Endothelial cell (in vitro differentiated cells): ENCODE measurements at places on chromosomes 2 and 18.
A peak's percentile ranks its signal among the peaks of the same experiment; 100 is the strongest.

GRCh38 chr18:55839343-55839742, 251.4 kb upstream of the TCF4 start:
- no peak for DNase-seq

GRCh38 chr2:19865151-19865550, 36.6 kb downstream of the TTC32 start:
- no peak for DNase-seq

DNA sequence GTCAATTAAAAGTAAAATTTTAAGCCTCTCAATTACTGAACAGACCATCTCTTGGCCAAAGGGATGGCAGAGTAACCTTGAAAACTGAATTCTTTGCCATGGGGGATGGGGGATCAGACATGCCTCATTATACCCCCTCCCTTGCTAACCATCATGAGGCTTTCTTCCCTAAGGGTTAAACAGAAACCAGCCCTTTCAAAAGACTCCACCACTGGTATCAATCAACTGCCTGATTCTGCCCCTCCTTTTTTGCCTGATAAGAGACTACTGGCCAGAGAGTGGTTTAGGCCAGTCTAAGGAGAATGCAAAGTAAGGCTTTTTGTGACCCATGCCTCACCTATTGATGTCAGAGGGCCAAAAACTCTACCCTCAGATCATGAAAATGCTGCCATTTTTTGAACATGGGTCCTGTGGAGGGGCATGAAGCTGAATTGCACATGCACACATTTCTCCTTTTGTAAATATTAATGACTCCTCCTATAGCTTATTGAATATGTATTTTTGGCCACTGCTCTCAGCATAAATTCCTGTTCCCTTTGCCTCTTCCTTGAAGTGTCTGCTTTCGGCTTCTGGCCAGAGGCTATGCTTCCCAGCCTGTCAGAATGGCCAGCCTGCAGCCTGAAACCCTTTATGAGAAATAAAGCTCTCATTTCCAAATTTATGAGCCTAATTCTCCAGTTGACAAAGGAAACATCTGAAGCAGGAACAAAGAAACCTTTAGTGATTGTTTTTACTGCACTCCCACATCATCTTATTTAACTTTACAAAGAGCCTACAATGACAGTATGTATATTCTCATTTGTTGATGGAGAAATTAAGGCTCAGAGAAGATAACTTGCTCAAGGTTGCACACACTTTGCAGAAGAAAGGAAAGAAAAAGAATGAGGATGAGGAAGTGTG, 270.7 kb upstream of the CELF4 start:
- no peak for DNase-seq

GRCh38 chr2:29430382-29431112, 315.3 kb downstream of the CLIP4 start:
- DNase-seq = no peak

GRCh38 chr2:239691720-239692119, 290.9 kb upstream of the HDAC4 start:
- no peak for DNase-seq

GRCh38 chr2:204722691-204723090, 177.4 kb downstream of the PARD3B start:
- DNase-seq = no peak

- DNase-seq = no peak
These were observed 51.5 kb upstream of the CTAGE1 start for GRCh38 chr18:22469061-22469734.

DNA sequence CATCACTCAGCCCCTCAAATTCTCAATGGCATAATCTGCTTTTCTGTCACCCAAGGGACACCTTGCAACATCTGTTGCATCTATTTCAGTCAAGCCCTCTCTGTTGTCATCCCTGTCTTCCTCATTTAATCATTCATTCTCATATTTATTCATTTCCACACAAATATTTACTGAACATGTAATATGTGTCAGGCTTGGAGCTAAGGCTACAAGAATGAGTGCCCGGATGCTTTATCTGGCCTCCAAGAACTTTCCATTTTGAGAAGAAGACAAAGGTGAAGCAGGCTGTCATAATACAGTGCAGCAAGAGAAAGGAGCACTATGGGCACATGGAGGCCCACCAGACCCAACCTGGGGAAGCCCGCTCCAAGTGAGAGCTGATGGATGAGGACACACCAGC, 15.6 kb downstream of the IL18RAP start:
- no peak for DNase-seq

GRCh38 chr2:143675021-143675420, 545.8 kb downstream of the ARHGAP15 start:
- no peak for DNase-seq

GRCh38 chr2:46164529-46165301, 132.5 kb upstream of the EPAS1 start:
- no peak for DNase-seq

DNA sequence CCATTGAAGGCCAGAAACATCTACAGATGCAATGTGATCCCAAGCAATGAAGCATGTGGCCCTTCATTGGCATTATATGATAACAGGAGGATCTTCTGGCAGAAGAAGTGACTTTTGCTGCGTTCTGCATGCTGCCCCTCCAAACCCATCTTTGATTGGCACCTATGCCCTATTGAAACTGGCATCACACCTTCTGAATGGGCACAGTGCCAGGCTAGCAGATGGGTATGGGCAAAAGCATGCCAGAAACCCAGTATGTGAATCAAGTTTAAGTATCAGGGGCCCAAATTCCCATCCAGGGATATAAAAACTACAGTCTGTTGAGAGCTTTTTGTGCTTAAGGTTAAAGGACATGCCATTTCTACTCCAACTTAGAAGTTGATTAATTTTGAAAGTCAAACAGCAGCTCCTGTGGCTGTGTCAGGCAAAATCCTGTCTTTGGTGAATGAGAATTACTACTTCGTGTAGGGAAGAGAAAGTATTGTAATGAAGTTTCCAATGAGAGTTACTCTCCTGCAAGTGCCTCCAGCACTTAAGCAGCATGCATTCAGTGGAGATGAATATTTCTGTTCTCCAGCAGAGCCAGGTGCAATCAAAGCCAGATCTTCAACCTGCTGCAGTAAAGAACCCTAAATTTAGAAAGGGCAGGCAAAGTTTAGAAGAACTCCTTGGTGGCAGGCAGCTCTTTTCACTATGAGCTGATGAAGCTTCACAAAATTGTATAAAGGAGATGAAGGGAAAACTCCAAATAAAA, 8.6 kb downstream of the VRK2 start:
- no peak for DNase-seq

DNA sequence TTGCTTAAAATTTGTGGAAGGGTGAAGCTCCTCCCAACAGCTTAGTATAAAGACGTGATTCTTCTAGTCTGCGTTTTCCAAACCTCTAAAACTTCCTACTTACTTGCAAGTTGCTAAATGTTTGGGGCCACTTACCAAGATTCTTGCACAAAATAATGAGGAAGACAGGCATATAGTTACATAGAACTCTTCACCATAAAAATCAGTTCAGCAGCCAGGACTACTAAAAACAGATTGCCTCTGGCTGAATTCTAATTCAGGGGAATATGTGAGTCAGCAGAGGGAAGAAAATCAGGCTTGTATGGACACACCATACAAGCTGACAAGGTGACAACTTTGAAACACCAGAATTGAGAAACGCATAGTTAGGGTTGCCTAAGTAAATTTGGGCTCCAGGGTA, 2.8 kb upstream of the PEX13 start:
- DNase-seq = no peak

- no peak for DNase-seq
These were observed 14.0 kb upstream of the MCFD2 start for GRCh38 chr2:46929612-46930011.

- DNase-seq = no peak
These were observed 2.3 kb downstream of the ACTR3 start for GRCh38 chr2:113892004-113892710.

DNA sequence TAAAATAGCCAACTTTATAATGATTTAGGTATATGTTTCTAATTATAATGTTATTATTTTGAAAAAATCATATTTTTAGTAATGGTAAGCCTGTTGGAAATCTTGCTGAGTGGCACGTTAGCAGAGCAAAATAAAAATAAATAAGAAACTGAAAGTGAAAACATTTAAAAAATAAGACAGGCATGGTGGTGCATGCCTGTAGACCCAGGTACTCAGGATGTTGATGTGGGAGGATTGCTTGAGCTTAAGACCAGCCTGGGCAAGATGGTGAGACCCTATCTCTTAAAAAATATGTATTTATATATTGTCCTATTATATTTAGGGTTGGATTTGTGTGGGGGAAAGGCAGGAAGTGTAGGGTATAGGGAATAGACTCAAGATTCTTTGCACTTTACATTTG, 15.8 kb upstream of the ANKRD12 start:
- DNase-seq = no peak

- DNase-seq = peak; percentile 83
These were observed at the start of gene PKDCC for GRCh38 chr2:42047488-42048298. TSS of gene PKDCC (plus strand) at chr2:42048021. CDS start at chr2:42048200, 179 bp downstream.

GRCh38 chr2:106065983-106066820, 127.9 kb downstream of the UXS1 start:
- DNase-seq = no peak

- DNase-seq = no peak
These were observed 2.7 kb downstream of the CDCA7 start for GRCh38 chr2:173357346-173357745.

DNA sequence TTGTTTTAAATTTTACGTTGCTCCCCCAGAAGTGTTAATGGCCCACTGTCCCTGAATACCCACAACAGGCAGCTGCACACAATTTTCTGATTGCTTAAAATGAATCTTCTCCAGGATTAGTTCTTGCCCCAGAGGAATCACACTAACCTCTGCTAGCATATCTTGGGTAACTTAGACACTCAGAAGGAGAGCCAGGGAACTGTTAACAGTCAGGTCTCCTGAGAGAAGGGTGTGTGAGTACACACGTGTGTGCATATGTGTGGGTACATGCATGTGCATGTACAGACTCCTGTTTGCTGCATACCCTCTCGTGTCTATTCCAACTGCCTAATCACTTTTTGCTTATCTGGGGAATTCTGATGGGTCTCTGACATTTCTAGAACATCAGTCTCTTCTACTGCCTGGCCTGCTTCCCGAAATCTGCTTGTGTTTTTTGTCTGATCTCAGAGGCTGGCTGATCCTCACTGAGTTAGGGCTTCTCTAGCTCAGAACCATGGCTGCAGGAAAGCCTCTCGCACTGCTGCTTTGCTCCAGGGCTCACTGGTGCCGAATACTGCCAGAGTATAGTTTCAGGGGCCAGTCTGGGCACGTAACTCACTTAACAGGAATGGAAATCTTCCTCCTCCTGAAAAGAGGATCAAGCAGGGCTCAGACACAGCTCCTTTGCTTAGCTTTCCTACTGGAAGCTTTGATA, 62.8 kb downstream of the PRELID3A start:
- DNase-seq = no peak

DNA sequence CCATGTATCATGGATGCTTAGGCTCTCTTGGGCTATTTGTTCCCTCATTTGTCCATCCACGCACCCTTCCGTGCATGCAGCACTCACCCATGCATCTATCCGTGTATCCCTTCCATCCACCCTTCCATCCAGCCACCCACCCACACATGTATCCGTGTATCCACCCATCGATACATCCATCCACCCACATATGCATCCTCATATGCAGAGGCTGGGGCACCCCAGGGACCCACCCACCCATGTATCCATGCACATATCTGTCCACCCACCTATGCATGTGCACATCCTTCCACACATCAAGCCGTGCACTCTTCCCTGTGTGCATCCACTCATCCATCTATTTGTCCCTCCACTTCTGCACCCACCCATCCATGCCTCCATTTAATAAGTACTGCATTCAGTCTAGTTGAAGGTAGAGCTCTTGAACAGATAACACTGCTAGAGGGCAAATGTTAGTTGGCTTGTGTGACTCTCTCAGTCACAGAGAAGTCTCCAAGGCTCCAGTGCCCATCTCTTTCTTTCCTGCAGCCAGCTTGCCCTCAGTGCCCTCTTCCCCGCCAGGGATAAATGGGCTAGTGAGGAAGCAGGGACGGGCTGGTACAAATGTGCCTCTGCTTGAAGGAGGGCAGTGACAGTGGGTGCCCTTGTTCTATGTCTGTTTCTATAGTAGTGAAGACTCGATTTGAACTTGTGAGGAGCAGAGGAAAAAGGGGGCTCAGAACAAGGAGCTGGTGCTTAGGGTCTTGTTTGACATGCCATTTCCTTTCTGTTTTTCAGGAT, 61.5 kb downstream of the EMILIN2 start:
- DNase-seq = no peak

GRCh38 chr2:113755835-113756354, 547 bp downstream of the SLC35F5 start:
- no peak for DNase-seq

GRCh38 chr2:73074110-73075069, 2.9 kb upstream of the SFXN5 start:
- DNase-seq = no peak

DNA sequence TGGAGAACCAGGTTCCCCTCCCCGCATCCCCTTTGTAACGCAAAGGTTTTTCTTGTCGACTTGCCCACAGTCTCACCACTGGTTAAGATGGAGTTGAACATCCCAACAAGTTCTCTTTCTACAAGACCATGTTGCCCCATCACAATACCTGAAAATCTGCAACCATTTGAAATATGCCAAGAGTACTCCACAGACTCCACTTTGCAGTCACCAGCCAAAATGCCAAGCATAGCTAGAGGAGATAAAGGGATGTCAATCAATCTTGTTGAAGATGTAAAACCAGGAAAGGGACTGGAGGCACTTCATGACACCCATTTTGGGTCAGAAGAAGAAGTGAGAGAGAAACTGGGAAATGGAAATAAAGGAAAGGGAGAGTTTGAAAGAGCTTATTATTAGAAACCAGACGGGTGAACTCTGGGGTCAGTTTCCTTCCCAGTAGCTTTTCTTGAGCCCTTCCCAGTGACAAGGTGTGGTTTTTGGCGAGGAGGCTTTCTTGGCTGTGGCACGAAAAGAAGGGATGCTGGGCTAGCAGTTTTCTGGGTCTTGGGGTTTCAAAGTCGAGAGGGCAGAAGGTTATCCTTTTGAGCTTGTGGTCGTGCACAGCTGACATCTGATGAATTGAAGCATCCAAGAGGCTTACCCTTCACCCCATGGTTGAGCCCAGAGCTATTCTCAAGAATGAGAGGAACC, 79.3 kb downstream of the ACAA2 start:
- no peak for DNase-seq

DNA sequence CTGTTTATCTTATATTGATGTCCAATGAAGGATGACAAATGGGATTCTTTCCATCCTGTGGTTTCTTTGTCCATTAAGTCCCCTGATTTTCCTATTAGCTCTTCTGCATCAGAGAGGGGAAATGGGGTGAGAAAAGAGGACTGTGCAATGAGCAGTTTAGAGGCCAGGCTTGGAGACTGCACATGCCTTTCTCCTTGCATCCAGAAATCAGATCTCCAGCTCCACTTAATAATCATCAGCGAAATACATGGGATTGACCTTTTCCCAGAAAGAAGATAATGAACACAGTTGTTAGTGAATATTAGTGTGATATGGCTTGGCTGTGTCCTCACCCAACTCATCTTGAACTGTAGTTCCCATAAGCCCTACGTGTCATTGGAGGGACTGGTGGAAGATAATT, 697.4 kb downstream of the CBLN2 start:
- DNase-seq = no peak

DNA sequence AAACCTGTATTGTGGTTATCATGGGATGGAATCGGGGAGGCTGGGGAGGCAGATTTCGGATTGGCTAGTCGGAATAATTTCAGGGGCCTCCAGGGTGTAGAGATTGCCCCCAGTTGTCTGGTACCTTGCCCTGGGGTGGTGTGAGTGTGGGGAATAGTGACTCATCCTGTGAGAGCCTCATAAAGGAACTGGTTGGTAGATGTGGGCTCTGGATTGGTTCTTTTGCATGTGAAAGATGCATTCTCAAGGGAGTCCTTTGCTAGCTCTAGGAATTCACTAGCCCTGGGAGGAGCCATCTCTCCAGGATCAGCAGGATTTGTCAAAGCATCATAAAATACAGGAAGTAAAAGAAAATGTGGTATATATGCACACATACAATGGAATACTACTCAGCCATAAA, 331.6 kb downstream of the SETBP1 start:
- DNase-seq = no peak

GRCh38 chr18:34126121-34126520, 98.6 kb downstream of the NOL4 start:
- DNase-seq = no peak
